ENCODE measurements at places on chromosomes 3 and 15.
A peak's percentile ranks its signal among the peaks of the same experiment; 100 is the strongest.

DNA sequence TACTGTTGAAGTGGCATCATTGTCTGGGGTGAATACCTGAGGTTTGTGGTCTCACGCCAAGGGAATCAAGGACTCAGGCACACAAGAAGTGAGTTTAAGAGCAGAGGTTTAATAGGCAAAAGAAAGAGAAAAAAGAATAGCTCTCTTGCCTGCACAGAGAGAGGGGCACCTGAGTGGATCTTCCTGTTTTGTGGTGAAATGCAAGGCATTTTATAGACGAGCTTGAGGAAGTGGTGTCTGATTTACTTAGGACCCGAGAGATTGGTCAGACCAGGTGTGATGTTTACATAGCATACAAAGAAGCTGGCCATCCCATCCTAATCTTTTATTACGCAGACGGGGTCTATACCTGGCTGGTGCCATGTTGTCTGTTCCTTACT lies 13.2 kb downstream of the CCR5 start:
- DNase-seq = no peak

- DNase-seq = no peak
Observed at GRCh38 chr15:65196637-65197336, 11.6 kb upstream of the CLPX start.

- no peak for DNase-seq
Observed at GRCh38 chr15:29675791-29676301, 146.4 kb downstream of the TJP1 start.

DNA sequence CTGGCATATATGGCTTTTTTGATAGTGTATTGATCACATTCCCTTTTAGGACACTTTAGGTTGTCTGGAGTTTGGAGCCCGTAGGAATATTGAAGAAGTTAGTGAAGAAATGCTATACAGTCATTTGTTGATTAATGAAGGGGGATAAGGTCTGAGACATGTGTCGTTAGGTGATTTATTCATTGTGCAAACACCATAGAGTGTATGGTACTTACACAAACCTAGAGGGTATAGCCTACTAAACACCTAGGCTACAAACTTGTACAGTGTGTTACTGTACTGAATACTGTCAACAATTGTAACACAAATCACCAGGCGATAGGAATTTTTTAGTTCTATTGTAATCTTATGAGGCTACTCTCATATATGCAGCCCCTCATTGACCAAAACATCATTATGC lies 3.3 kb downstream of the TPM1 start:
- DNase-seq = no peak

GRCh38 chr3:54572197-54572895 lies 355.5 kb downstream of the LRTM1 start:
- DNase-seq = no peak

DNA sequence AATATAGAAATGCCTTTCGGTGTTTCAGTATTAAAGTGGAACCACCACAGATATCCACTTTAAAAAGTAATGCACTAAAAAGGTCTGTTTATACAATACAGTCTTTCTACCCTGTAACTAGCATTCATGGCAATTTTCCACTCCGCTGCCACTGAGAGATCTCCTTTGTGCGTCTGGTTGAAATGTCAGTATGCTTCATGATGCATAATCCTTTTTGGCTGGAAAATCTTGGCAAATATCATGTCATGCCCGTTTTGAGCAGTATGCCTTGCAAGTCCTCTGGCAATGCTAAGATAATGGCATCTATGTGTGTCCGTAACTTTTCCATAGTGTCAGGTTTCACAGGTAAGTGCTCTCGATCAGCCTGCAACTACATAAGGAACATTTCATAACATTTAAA lies 30.8 kb upstream of the ARF4 start:
- DNase-seq = no peak

DNA sequence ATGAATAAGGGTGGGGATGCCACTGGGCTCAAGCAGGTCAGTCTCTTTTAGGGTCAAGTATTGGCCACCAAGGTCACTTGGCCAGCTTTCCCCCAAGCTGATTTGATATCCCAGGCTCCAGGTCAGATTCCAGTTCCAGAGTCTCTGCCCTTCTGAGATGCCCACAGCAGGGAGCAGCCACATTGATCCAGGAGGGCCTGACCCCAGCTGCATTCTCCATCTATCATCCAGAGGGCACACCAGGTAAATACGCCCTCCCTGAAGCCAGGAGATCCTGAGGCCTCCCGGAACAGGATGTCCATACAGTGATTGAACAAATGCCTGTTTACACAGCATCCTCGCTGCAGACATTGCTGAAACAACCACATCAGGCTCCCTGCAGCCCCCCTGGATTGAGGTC lies 264.6 kb upstream of the TLE3 start:
- no peak for DNase-seq

- no peak for DNase-seq
Observed at GRCh38 chr15:27272427-27272826, 301.4 kb downstream of the GABRG3 start.

DNA sequence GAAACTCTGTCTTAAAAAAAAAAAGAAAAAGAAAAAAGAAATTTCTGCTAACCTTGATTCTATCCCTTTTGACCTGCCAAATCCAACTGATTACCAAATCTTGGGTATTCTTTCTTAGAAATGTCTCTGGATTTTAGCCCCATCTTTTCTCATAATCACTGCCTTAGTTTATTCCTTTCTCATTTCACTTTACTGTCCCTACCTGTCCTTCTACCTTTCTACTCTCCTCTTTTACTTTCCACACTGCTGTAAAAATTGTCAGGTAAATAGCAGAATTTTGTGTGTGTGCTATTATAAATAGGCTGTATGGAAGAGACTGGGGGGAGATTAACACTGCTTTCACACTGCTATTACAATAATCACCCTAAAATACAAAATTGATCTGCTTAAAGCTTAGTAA lies 16.7 kb downstream of the PIK3CA start:
- no peak for DNase-seq

- no peak for DNase-seq
Observed at GRCh38 chr3:155753038-155753639, 8.3 kb upstream of the PLCH1 start.

DNA sequence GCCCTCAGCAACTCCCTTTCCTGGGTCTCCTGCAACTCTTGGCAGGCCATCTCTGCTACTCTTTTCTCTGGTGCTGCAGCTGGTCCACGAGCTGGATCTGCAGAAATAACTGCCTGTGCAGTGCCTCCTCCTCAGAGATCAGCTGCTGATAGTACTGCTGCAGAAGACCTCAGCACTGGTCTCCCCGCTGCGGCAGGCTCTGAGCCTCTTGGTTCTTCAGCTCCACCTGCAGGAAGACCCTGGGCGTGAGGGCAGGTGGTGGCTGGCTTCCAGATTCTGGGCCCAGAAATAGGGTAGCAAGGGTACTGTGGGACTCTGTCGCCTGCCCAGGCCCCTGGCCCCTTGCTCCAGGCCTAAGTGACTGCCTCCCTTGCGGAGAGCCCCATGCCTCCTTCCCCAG lies 79.7 kb upstream of the C2CD4B start:
- DNase-seq = no peak

DNA sequence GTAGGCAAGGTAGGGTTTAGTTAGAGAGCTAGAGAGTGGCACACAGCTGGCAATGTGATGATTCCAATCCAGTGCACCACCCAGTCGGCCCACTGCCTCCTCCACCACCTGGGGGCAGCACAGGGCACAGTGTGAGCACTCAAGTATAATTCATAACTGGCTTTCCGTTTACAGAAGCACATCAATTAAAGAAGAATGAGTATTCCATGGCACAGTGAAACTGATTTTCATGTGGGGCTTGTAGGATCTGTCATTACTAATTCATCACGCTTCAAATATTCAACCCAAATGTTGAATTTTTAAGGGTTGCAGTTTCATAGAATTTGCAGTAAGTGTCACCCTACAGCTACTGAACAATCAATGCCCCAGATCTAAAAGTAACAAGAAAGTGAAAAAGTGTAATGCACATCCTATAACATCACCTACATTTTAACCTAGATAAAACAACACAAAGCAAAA lies 149.9 kb downstream of the IGSF11 start:
- DNase-seq = peak; percentile 70

- no peak for DNase-seq
Observed at GRCh38 chr3:139558351-139559266, 19.1 kb upstream of the RBP1 start.
